ENCODE measurements at places on chromosomes 5 and 9.
A peak's percentile ranks its signal among the peaks of the same experiment; 100 is the strongest.

DNA sequence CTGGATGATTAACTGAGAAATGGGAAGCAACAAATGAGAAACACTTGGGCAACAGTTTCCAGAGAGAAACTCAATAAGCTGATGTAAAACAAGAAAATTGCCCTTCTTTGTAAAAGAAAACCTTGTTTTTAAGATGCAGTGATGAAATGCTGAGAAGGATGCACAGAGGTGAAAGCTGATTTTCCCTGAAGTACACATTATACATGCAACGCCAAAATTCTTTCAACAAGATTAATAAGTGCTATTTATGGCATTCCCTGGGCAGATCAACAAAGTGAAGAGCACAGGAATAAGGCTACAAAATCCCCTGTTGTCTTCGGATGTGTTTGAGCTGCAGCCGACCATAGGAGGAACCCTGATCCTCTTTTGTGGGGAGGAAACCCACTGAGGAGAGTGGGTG is 208.0 kb upstream of the ANKH start:
- no peak for DNase-seq

DNA sequence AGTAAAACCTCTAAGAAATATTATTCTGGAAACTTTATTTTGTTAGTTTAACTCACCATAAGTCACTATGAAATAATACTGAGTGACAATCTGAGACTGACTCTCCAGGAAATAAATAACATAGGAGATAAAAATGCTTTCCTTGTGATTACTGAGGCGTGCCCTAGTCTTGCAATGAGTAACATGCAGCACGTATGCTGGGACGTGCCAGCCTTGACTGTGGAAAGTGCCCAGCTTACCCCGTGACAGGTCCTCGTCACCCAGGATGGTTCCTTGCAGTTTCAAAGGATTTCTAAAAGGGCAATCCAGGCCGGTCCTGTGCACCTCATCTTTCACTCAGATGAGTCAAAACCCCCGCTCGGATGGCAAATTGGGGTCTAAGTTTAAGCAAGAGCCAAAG is 720.8 kb upstream of the ADAMTS16 start:
- no peak for DNase-seq

DNA sequence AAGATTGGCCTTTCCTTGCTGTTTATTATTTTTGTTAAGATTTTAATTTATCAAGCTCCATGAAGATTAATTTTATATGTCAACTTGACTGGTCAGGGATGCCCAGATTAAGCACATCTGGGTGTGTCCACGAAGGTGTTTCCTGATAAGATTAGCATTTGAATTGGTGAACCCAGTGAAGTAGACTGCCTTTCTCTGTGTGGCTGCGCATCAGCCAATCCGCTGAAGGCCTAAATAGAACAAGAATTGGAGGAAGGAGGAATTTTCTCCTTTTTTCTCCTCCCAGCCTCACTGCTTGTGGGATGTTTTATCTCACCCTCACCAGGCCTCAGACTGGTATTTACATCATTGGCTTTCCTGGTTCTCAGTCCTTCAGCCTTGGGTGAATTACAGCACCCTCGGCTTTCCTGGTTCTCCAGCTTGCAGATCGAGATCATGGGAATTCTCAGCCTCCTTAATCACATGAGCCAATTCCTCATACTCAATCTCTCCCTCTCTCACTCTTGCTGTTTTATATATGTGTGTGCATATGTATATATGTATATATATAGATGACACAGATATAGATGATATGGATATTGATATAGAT is 135.4 kb upstream of the SPEF2 start:
- DNase-seq: no peak

DNA sequence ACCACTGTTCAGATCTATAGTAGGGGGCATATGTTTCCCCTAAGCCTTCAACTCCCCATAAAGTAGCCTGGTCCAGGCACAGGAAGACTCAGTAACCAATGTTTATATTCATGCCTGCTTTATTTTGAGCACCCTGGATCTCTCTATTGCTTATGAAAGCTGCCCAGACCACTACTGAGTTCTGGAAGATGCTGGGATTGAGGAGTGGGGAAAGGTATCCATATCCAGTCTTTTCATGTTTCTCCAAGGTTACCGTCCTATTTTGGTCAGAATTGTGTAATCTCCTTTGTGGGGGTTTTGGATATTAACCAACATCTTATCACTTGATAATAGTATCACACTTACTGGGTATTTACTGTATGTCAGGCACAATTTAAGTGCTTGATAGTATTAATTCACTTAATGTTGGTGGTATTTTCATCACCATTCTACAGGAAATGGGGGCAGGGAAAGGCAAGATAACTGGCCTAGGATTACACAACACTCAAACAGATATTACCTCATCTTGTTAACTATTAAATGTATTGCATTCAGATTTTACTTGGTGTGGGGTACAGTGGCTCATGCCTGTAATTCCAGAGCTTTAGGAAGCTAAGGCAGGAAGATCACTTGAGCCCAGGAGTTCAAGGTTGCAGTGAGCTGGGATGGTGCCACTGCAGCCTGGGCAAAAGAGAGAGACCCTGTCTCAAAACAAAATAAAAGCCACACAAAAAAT is 36.3 kb downstream of the RUSC2 start:
- DNase-seq: no peak

DNA sequence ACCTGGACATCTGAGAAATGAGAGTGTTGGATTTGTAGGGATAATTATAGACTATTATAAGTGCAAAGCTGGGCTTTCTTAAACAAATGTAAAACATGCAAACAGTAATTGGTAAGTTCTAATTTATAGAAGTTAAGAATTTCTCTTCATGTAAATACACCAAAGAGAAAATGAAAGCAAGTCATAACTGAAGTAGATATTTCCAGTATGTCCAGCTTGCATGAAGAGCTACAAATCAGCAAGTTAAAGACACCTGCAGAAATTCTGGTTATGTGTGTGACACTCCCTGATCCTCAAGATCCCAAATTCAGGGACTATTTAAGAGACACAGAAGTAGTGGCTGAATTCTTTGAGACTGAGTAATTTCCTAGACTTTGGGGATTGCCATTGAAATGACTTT is 308.9 kb downstream of the TLE4 start:
- DNase-seq: no peak

GRCh38 chr5:110351430-110351829 is 375.0 kb downstream of the TMEM232 start:
- no peak for DNase-seq

DNA sequence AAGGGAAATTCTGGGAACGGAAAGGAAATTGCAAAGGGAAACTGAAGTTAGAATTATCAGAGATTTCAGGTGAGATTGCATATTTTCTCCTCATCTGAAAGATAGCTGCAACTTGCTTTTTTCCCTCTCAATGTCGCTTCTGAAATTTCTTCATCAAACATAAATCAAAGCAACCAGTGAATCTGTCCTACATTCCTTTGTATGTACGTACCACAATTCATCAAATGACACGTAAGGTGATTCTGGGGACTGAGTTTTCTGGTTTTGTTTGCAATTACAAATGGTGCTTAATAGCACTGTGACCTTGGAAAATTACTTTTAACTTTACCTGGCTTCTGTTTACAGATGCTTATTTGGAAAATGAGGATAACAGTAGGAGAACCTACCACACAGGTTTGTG is 21.9 kb upstream of the CNOT6 start:
- no peak for DNase-seq

- DNase-seq: no peak
Observed at GRCh38 chr5:173928871-173929574, 40.9 kb downstream of the CPEB4 start.

GRCh38 chr5:39505363-39505762 is 80.6 kb upstream of the DAB2 start:
- DNase-seq: no peak

DNA sequence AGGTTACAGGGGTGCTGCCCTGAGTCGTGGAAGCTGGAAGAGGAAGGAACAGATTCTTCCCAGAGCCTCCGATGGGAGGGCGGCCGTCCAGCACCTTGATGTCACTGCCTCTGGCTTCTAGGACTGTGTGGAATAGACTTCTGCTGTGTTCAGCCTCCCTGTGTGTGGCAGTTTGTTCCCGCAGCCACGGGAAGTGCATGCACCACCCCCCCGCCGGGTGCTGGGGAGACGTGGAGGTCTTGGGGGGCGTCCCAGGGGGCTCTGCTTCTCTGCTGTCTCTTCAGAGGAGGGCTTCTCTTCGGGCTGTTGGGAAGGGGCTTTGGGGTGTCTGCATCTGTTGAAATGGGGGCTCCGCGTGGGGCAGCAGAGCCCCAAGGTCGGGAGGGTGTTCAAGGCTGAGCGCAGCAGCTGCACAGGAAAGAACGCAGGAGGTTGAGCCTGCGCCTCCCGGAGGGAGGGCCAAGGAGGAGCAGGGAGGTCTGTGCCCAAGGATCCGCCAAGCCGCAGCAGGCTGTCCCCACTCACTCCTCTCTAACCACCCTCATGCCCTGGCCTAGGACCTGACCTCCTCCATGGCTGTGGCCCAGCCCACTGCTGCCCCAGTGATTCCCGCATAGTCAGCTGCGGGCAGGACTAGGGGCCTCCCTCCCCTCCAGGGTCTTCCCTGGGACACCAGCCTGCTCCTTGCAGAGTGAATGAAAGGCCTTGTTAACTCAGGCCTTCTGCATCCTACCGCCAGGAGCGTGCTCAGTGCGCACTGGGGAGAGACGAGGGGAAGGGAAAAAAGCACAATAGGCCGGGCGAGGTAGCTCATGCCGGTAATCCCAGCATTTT is 45.0 kb downstream of the ROPN1L start:
- DNase-seq: no peak

GRCh38 chr5:172630482-172630881 is 10.6 kb upstream of the NEURL1B start:
- no peak for DNase-seq

- no peak for DNase-seq
Observed at GRCh38 chr9:34636791-34637355, 714 bp downstream of the SIGMAR1 start.

DNA sequence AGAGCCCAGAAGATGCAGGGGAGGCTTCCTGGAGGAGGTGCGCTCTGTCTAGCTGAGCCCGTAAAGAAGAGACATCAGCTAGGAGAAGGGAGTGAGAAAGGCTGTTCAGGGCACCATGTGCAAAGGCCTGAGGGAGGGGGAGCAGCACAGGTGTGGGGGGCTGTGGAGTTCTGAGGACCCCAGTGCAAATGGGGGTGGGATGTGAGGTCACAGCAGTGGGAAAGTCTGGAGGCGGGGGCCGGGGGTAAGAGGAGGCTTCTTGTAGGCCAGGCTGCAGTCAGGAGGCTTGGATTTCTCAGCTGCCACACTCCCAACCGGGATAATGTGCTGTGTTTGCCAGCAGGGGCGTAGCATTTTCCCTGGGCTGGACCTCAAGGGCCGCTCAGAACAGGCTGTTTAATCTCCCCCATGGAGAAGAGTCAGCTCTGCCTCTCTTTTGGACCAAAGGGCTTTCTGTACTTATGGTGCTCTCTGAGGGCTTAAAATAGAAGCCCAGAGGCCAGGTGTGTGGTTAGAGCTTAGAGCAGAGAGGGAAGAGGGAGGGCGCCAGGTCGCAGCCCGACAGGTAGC is 5.7 kb downstream of the NEURL1B start:
- DNase-seq: peak; percentile 22

GRCh38 chr5:76290321-76290757 is 112.7 kb upstream of the IQGAP2 start:
- no peak for DNase-seq

GRCh38 chr9:39587844-39588499 is 232.5 kb downstream of the SPATA31A1 start:
- DNase-seq: no peak

GRCh38 chr9:110015759-110016158 is 192.2 kb downstream of the C9orf152 start:
- DNase-seq: no peak

GRCh38 chr5:95331358-95331757 is 46.5 kb upstream of the MCTP1 start:
- no peak for DNase-seq

DNA sequence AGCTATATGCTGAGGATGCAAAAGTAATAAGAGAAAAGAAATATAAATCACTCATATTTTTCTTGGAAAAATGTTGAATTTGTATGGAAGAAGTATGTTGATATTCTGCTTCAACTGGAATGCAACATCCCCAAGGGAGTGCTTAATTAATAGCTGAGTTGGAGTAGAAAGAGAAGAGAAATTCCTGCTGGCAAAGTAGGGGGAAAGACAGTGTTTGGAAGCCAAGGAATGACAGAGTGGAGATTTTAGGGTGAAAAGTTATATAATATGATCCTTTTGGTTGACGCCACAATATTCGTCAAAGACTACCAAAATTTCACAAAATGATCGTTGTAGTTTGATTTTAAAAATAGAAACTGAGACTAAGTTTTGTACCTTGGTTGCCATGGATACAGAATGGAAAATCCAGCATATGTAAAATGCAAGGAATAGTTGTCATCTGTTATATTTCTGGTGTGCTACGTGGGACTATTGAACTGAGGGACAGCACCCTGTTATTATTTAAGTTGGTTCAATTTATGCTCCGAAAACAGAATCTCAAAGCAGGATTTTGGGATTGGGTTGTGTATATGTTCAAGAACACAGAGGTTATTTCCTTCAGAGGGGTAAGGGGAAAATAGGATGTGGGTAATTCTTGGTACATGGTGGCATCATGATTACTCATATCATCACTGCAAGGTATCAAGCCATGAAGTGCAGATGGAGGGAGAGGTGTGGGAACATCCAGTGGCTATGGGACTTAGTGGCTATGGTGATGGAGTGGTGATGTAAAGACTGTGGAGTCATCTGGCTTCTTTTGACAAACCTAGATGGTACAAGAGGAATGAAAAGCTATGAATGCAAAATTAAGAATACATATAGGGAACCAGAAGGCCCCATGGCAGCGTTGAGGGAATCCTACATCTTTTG is 61.0 kb downstream of the SUB1 start:
- no peak for DNase-seq

DNA sequence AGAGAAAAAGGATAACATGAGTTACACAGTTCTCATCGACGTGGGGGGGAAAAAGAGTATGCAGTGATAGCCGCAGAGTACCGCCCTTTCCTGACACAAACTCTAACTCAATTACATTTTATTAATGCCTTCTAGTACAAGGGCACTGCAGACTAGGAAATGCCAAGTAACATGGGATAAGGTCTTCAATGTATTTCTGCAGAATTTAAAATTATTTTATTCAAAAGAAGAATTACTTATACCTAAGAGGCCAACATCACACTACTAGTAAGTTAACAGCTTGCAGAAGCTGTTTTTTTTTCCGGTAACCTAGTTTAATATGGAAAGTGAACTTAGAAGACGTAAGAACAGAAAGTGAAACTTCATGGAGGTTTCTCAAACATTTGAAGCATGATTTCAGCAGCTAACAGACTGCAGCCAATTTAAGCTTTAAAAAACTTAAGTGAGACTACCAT is 3.9 kb downstream of the SETX start:
- DNase-seq: no peak

- DNase-seq: no peak
Observed at GRCh38 chr9:73863924-73864323, 633.2 kb upstream of the RORB start.
